ENCODE measurements at places on chromosomes 6 and 20. TPM values are rescaled to one million over a fixed set of nuclear protein-coding genes. Genes with fewer than 3 reads are reported as not detected.

Gene TTBK1
- under 0.01 TPM for total RNA-seq

Gene PLN
- total RNA-seq, result 2.0 TPM

Gene ENPP4
- total RNA-seq, result 3.6 TPM

DNA sequence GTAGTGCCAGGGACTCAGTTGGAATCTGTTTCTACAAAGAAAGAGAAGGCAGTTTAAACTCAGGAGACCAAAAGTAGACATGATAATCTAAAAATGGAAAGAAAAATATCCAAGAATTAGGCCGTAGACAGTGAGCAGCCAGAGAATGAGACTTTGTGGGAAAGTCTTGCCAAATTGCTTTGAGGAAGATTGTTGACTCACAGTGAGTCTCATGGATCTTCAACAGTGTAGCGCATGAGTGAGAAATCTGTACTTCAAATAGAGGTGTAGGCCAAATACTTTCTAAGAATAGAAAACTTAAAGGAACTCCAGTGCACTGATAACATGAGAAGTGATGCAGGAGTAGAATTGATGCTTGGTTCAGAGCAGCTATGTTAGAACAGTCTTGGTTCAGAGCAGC is 284.5 kb downstream of the HTR1B start:
- no peak overlapping the region for H3K27ac ChIP-seq
- H3K4me3 ChIP-seq, result no peak overlapping the region
- no peaks in the 10 kb centered on the region for H3K27me3 ChIP-seq
- H3K4me1 ChIP-seq, result no peaks in the 10 kb centered on the region
- DNase-seq, result no peak

DNA sequence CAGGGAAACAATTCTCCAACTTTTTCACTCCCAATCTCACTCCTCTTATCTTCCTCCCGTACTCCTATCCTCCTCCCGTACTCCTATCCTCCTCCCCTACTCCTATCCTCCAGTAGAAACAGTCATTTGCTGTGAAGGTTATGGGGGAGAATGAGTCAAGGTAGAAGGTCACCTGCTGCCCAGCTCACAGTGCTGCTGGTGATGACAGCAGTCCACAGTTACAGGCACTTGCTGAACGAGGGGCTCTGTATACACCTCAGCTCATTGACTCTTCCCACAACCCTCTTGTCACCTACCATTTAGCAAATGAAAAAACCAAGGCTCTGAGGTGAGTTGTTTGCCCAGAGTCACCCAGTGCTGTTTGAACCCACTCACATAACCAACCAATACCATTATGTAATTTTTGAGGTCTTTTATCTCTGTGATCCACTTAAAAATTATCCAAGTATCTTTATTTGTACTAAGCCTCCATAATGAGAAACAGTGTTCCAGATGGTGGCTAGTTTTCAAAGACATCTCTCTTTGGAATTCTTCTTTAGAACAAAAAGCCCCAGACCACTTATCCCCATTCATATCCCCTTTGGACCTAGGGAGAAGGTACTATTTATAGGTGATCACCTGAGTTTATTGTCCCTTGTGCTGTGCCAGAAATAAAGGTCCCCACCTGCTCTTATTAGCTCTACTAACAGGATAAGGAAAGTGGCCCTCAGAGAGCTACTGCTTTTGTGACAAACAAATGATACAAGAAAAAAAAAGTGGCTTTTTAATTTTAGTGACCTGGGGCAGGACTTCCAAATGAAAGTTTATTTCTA is 53.2 kb downstream of the PTPN1 start:
- DNase-seq, result no peak
- H3K4me1 ChIP-seq, result peaks cover 23% of the 10 kb centered on the region
- peaks cover 14% of the 10 kb centered on the region for H3K36me3 ChIP-seq
- H3K4me3 ChIP-seq, result no peak overlapping the region

- H3K4me3 ChIP-seq, result no peak overlapping the region
- no peak overlapping the region for H3K27ac ChIP-seq
- no peaks in the 10 kb centered on the region for H3K4me1 ChIP-seq
- DNase-seq, result no peak
Measured at GRCh38 chr6:158338311-158339112, 26.2 kb downstream of the TULP4 start.

Data from fibroblast of lung (primary cell).